Activated CD4-positive, alpha-beta T cell treated with anti-CD3 and anti-CD28 coated beads, Interleukin-2, amount 50 U/mL, for 1 hour (primary cell): ENCODE measurements at places on chromosomes 7 and 10.
A peak's percentile ranks its signal among the peaks of the same experiment; 100 is the strongest.

DNA sequence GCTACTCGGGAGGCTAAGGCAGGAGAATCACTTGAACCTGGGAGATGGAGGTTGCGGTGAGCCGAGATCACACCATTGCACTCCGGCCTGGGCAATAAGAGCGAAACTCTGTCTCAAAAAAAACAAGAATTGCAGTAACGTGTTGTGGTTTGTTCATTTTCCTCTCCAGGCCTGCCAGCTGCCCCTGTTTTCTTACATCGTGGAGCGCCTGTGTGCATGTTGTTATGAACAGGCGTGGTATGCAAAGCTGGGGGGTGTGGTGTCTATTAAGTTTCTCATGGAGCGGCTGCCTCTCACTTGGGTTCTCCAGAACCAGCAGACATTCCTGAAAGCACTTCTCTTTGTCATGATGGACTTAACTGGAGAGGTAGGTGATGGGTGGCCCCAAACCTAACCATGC lies 52.1 kb downstream of the TRRAP start:
- peak; percentile 5 for DNase-seq

- DNase-seq, result no peak
Measured at GRCh38 chr7:66769833-66770512, 29.4 kb downstream of the RABGEF1 start.

DNA sequence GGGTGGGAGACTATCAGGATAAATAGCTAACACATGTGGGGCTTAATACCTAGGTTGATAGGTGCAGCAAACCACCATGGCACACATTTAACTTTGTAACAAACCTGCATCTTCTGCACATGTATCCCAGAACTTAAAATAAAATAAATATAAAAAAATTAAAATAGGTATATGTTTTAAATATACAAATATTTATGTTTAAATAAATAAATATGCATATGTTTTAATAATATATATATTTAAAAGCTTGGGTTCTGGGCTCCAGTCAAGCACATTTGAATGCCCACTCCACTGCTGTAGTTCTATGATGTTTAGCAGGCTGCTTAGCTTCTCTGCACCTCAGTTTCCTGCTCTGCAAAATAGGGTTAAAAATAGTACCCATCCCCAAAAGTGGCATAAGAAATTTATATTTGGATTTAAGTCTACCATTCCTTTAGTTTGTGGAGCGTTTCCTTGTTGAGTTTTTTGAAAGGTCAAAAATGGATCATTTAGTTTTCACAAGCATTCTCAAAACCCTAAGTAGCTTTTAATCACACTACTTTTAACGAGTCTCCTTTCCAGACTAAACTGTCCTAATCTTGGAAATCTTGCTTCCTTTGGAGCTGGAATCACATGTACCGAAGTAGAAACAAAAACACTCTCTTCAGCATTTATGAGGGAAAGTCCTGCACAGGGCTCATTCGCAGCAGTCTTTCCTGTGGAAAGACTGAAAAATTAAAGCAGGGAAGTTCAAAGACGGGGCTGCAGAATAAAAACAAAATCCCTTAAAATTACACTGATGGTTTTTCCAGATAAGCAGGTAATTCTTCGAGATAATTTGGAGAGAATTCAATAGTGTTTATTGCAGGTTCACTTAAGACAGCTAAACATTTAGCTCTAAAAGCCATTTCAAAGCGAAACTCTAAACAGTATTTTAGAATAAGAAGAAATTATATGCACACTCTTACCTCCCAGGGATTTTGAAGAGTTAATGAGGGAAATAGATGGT lies 111.7 kb upstream of the LYZL1 start:
- DNase-seq, result no peak

DNA sequence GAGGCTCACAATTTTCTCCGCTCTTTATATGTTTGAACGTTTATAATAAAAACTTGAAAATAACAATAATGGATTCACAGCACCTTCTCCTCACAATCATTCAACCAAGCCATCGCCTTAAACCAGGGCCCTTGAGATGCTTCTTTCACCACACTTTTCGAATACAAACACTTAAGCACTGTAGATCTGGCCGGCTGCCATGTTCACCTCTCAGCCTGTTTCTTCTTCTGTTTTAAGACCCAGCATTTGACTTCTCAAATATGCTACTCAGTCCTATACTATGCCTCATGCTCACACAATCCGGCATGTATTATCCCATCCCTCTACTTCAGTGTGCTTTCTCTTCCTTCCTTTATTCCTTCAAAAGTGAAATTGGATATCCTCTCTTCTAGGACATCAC lies 280.6 kb downstream of the TFEC start:
- no peak for DNase-seq

- no peak for DNase-seq
Measured at GRCh38 chr10:591646-592045, 97.8 kb downstream of the DIP2C start.

DNA sequence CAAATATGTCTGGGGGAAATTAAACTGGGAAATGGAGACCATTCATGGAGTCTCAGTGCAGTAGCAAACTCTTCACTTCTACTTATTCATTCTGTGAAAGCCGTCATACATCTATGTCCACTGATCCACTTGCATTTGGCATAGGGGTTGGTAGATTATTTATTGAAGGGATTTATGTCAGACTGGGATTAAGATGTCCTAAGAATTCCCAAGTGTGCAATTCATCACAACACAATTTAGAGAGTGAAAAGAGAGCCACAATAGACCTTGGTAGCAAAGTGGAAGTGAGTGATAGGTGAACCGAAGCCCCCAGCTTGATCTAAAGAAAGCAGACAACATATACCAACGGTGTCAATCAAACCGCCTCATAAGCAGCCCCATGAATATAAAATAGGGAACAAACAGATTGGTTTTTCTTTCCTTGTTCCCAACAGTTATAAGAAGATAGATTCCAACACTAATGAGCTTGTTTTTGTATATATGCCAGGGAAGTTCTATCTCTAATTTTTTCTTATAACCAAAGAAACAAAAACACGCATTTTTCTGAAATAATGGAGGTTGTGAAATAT lies 234.3 kb downstream of the CACNA2D1 start:
- DNase-seq, result no peak

DNA sequence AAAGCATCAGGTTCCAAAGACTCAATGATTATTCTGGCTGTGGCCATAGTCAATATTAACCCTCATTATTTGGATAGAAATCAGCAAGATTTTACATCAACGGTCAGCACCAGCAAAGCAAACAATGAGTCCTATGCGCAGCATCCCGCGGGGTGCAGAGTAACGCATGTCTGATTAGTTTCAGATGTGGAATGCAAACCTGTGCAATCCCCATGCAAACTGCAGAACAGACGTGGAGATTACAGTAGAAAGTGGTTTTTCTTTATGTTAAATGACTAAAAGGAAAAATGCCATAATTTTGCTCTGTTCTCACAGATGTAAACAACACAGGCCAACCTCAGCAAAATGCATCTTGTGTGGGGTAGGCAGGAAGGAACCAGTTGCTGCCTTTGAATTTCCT lies 258.1 kb upstream of the GRB10 start:
- no peak for DNase-seq

DNA sequence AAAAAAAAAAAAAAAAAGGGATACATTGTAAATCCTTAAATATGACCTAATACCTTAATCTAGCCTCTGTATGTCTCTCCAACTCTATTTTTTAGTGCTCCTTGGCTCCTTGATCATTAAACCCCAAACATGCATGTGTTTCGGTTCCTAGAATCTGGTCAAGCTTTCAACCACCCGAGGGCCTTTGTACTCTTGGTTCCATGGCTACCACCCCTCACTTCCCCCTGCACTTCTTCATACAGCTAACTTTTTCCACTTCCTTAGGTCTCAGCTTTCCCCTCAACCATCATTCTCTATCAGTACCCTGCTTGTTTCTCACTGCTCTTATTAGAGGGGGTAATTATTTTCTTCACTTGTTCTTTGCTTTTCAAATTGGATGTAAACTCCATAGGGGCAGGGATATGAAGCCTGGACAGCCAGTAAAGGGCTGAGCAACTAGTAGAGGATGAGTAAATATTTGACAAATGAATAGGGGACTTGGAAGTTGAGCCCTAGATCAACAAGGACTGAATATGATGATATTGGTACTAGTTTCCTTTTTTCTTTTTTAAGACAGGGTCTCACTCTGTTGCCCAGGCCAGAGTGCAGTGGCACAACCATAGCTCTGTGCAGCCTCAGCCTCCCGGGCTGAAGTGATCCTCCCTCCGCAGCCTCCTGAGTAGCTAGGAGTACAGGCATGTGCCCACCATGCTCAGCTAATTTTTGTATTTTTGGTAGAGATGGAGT lies 4.3 kb upstream of the GDI2 start:
- DNase-seq, result no peak

DNA sequence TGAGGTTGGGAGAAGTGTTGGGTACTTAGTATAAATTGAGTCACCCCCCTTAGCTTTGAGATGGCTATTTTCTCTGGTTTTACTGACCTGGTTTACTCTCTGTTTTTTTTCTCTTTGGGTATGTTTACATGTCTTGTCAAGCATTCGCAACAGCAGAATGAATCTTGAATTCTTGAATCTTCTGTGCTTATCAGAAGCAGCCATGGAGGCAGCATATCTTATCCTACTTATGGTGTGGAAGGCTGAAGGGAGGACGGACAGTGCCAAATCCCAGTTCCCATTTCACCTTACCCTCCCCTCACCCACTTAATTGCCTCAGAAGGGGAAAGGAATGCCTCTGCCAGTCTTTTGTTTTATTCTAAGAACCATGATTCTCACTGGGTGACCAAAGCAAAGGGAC lies 3.7 kb downstream of the SND1 start:
- no peak for DNase-seq

DNA sequence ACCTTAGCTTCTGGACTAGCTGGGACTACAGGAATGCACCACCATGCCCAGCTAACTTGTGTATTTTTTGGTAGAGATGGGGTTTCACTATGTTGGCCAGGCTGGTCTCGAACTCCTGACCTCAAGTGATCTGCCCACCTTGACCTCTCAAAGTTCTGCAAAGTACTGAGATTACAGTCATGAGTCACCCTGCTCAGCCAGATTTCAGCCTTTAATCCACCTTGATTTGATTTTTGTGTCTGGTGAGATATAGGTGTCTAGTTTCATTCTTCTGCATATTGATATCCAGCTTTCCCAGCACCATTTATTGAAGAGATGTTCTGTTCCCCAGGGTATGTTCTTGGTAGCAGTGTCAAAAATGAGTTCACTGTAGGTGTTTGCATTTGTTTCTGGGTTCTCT lies 20.1 kb upstream of the CYP3A7 start:
- no peak for DNase-seq

DNA sequence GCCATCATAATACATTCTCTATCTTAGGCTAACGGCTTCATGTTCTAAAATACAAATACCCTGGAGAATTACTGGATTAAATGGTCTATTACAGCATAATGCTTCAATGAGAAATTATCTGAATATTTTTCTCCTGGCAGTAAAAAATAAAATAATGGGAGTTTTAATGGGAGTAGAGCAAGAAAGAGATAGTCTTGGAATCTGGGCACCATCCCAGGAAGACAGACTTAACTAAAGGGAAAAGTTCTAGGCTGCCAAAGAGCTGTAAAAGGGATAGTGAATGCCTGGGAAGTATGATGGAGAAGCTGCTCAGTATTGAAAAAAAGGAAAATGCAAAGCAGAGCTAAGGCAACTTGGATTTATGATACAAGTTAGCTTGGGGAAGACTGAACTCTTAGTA lies 12.1 kb upstream of the SYPL1 start:
- no peak for DNase-seq

- no peak for DNase-seq
Measured at GRCh38 chr7:25669281-25669781, 441.0 kb upstream of the NPVF start.

DNA sequence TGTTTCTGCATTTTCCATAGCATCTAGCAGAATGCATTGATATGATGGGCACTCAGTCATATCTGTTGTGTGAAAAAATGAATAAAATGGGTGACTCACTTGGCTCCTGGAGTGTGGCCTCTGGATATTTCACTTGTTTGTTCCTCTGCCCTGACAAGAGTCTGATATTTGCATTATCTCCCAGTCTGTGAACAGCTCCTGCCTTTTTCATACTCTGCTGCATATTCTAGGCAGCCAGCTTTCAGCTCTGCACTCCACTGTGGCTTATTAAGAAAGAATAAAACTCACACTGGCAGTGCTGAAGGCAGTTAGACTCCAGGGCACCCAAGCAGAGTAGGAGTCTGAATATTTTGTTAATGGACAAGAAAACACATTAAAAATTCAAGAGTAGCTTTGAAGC lies 623.9 kb downstream of the SORCS1 start:
- DNase-seq, result no peak

DNA sequence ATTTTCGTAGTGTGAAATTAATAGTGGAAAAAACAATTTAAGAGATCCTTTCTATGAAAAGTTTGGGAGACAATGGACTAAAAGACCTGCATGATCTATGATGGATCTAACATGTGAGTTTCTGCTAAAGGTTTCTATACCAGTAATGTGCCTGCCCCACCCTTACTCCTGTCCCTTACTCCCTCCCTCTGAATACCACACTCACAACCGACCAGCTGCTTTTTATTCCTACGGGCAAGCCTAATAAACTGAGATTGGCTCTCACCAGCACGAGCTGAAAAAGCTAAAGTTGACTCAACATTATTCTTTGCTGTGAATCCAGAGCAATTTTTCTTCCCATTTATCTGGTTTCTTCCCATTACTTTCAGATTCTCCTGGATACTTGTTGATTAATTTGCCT lies 17.8 kb upstream of the REEP3 start:
- DNase-seq, result no peak
